Left cardiac atrium (tissue), 4 donors: ENCODE measurements at places on chromosomes 13 and 19. TPM values are rescaled to one million over a fixed set of nuclear protein-coding genes. Genes with fewer than 3 reads are reported as not detected.

Gene MAST3
- 5.5 TPM for total RNA-seq

Gene POGLUT2
- 4.3 TPM for total RNA-seq

Gene MYO16
- 3.2 TPM for total RNA-seq

Gene ZNF221
- total RNA-seq: 3.7 TPM

Gene NCR1
- not detected for total RNA-seq

Gene CLC
- not detected for total RNA-seq

Gene C19orf25
- total RNA-seq: 16.1 TPM

Gene PPM1N
- 1.0 TPM for total RNA-seq

Gene ZNF285
- total RNA-seq: 3.6 TPM

Gene ZNF560
- total RNA-seq: not detected

Gene PDX1
- total RNA-seq: not detected

Gene FGF21
- total RNA-seq: not detected

Gene ZNF780A
- total RNA-seq: 13.0 TPM

Gene FXYD7
- not detected for total RNA-seq

Gene LRRC63
- total RNA-seq: 0.15 TPM

Gene IGFLR1
- total RNA-seq: 6.5 TPM

Gene ZC3H4
- 26.3 TPM for total RNA-seq
